Naive thymus-derived CD4-positive, alpha-beta T cell (primary cell): ENCODE measurements at places on chromosomes 13 and 19. TPM values are rescaled to one million over a fixed set of nuclear protein-coding genes. Genes with fewer than 3 reads are reported as not detected.

The EDDM13 gene
- 1.3 TPM for polyA plus RNA-seq

The PPM1N gene
- 4.0 TPM for polyA plus RNA-seq

The MIA gene
- polyA plus RNA-seq, result not detected

The GJA3 gene
- 0.06 TPM for polyA plus RNA-seq

The DCLK1 gene
- not detected for polyA plus RNA-seq
